ENCODE measurements at places on chromosomes 3 and 15.

DNA sequence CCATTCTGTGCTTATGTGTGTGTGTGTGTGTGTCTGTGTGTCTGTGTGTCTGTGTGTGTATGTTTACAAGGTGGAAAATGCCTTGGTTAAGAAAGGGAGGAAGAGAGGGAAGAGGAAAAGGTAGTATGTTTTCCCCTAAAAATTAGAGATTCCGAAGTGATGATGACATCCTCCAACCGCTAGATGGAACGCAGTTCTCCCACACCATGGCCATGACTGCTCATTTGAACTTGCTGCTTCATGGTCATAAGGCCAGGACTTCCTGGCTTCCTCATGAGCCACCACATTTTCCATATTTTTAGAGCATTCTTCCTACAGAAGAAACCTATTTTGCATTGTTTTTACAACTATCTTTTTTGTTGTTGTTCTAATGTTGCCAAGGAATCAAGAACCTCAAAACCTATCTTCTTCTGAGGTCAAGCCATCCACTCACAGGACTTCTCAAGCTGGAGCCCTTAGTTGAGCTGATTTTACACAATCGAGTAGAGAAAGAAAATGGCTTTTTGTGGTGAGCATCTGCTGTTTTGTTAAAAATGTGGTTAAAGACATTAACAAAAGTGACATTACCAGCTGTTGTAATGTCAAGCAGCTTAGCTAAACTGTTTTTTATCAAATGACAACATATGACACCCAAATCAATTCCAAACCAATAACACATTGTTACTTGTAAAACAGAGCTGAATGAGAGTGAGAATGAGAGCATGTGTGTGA lies 1091.0 kb downstream of the FHIT start:
- no peak for DNase-seq

DNA sequence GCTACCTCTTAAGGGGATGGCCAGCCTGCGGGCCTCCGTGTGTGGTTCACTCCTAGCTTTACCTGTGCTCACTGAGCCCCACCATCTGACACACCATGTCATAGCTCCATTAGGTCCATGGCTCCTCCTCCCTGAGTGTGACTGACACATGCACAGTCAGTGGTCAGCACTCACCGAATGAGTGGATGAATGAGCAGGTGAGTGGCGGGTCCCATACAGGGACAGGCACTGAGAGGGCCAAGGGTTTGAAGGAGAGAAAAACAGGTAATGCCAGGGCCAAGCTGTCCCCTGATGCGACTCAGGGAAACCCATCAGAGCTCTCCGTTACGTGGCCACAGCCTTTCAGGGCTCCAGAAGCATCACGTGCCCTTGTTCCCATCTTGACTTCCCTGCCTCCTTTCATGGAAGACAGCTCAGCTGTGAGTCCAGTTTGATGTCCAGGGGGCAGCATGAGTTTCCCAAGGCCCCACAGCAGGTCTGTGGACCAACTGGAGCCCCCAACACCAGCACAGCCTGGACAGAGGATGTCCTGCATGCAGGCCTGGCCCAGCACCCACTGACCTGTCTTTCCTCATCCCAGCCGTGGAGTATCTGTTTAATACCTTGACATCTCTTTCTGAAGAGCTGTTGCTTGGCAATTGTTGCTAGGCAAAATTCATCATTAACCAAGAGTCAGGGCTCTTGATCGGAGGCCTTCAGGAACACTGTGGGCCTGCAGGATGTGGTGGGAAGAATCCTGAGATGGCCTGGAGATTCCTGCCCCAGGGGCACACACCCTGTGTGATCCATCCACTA lies 84.4 kb downstream of the PLXNA1 start:
- no peak for DNase-seq

DNA sequence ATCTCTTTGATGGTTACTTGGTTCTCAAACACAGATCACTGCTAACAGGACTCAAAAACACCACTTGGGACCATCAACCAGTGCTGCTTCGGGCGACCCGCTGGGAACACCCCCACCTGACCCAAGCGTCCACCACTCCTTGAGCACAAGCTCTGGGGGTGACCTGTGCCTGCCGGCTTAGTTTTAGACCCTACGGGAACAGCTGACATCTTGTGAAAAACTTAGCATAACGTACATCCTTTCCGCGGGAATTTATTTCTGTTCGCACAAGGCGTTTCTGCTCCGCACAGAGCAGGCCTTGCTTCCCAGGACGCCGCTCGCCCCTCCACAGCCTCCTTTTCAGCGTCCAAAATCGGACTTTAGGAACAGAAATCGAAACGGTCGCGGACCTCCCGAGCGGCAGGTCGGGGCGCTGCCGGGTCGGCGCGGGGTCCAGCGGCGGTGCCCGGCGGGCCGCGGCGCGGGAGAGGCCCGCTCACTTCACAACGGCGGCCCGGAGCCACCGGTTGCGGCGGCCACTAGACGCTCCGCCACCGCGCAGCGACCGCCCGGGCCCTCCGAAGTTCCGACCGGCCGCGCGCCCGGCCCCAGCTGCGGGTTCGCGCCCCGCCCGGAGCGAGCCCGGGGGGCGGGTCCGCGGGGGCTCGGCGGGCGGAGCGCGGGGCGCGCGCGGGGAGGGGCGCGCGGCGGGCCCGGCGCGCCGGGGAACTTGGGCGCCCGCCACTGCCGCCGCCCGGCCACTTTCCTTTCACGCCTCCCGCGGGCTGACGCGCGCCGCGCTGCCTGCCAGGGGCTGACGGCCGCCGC lies 959 bp downstream of the SFMBT1 start:
- DNase-seq = peak; percentile 43

DNA sequence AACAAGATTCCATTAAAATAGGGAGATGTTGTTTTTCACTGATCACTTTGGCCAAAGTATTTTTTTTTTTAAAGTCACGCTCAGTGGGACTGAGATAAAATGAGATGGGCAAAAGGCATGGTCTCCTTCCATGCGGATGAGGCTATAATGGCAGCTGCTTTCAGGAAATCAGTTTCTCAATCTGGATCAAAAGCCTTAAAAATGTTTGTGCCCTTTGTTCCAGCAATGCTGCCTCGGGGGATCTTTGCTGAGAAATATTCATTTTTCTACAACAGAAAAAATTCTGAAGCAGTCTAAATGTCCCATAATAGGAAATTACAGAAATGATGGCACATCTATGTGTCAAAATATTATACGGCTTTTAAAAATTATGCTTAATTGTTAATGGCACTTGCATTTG lies 97.2 kb downstream of the SMAD6 start:
- DNase-seq = no peak

DNA sequence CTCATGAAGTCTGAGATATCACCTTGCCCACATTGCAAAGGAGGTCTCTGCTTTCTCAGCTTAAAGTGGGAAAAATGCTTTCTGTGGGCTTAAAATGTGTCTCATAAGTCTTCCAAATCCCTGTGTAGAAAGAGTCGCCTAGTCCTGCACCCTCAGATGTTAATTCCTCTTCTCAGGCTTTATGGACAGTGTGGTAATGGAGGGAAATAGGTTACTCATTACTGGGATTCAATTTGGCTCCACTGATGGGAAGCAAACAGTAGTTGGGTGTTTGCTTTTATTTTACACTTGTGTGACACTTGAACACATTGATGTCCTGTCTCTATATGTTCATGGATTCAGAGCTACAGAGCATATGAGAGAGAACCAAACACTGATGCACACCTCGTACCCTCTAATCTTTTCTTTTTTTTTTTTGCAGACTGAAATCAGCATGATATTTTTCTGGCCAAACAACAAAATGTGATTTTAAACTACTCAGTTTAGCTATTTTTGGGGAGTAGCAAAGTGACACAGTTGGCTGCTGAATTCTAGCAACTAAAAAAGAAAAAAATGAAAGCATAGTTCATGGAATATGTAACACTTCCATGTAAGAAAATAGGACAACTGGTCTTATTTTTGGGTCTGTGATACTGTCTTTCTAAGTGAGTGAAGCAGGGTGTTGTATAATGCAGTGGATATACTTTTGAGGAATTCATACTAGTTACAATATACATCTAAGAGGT lies 8.6 kb downstream of the PTPRG start:
- no peak for DNase-seq

All from fibroblast of skin of abdomen (primary cell).